ENCODE measurements at places on chromosomes 6 and 20.
A peak's percentile ranks its signal among the peaks of the same experiment; 100 is the strongest.

GRCh38 chr6:14910692-14911547, 334.9 kb upstream of the JARID2 start:
- no peak for DNase-seq

GRCh38 chr20:59448851-59449444, 148.5 kb downstream of the EDN3 start:
- no peak for DNase-seq

DNA sequence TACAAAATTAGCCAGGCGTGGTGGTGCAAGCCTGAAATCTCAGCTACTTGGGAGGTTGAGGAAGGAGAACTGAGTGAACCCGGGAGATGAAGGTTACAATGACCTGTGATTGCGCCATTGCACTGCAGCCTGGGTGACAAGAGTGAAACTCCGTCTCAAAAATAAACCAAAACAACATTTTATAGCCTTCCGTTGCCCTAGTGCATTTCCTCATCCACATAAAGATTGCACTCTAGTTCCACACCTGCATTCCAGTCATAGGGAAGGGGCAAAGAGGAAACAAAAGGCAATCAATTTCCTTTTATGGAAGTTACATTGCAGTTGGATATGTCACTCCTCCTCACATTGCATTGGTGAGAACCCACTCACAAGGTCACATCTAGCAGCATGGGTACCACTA, 182.7 kb upstream of the ARG1 start:
- DNase-seq, result no peak

- DNase-seq, result no peak
These were observed 3.3 kb downstream of the ADGRB3 start for GRCh38 chr6:68638230-68638900.

GRCh38 chr20:53713328-53714056, 119.9 kb upstream of the ZNF217 start:
- no peak for DNase-seq

- DNase-seq, result no peak
These were observed 203.8 kb upstream of the MAP3K7 start for GRCh38 chr6:90790696-90791095.

- DNase-seq, result peak; percentile 15
These were observed 10.1 kb downstream of the ISM1 start for GRCh38 chr20:13231031-13231752.

GRCh38 chr20:38844963-38845362, 39.5 kb downstream of the PPP1R16B start:
- DNase-seq, result no peak

- DNase-seq, result no peak
These were observed 1.7 kb downstream of the SRMS start for GRCh38 chr20:63545814-63546213.

DNA sequence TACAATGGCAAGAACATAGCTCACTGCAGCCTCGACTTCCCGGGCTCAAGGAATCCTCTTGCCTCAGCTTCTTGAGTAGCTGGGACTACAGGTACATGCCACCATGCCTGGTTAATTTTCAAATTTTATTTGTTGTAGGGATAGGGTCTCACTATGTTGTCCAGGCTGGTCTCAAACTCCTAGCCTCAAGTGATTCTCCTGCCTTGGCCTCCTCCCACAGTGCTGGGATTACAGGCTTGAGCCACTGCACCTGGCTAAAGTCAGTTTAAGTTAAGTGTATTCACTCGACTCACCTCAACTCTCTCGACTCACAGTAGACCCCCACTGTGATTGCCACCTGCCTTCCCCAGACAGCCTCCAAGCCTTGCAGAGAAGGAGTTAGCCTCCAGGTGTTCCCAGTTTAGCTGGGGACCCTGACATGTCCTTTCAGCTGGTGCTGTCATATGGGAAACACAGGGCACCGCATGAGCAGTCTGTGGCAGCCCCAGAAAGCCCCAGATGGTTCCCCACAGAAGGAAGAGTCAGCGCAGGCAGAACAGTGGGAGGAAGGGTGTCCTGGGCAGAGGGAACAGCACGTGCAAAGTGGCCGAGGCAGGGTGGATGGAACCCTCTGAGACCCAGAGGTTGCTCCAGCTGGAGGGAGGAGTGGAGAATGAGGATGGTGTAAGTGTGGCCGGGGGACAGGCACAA, 40.4 kb downstream of the CEBPB start:
- no peak for DNase-seq

- no peak for DNase-seq
These were observed 4.5 kb downstream of the MKKS start for GRCh38 chr20:10429443-10429981.

DNA sequence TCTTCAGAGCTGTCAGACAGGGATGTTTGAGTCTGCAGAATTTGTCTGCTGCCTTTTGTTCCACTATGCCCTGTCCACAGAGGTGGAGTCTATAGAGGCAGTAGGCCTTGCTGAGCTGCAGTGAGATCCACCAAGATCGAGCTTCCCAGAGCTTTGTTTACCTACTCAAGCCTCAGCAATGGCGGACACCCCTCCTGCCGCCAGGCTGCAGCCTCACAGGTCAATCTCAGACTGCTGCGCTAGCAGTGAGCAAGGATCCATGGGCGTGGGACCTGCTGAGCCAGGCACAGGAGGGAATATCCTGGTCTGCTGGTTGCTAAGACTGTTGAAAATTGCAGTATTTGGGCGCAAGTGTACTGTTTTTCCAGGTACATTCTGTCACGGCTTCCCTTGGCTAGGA, 28.4 kb upstream of the RAB32 start:
- DNase-seq, result no peak

DNA sequence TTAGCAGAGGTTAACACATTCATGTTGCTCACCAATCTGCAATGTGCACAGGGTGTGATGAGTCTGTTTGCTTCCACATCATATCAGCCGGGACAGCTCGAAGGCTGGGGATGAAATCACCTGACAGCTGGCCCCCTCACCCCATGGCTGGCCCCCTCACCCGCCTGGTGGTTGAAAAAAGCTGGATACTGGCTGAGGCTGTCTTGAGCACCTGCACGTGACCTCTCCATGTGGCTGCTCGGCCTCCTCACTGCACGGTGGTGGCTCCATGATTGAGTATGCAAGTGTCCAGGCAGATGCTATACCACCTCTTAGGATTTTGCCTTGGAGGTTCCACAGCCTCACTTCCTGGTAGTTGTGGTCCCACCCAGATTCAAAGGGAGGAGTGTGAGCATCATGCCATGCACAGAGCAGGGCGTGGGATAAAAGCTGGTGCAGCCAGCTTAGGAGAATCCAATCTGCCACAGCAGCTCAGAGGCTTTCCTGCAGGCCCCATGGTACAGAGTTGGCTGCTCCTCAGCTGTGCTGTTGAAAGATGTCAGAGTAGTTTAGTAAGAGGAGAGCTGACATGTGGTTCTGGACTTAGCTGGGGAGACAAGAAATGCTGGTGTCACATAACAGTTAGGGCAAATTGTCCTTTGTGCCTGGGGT, 29.6 kb upstream of the SYNDIG1 start:
- DNase-seq, result no peak

- no peak for DNase-seq
These were observed 16.0 kb upstream of the IP6K3 start for GRCh38 chr6:33762713-33763112.

GRCh38 chr6:5403609-5404008, 142.3 kb downstream of the FARS2 start:
- no peak for DNase-seq

GRCh38 chr20:33636776-33637175, 25.4 kb upstream of the C20orf144 start:
- no peak for DNase-seq

- no peak for DNase-seq
These were observed 430.8 kb upstream of the RUNX2 start for GRCh38 chr6:44897316-44897715.

- DNase-seq, result no peak
These were observed 104.7 kb upstream of the TMEM170B start for GRCh38 chr6:11432713-11433450.

DNA sequence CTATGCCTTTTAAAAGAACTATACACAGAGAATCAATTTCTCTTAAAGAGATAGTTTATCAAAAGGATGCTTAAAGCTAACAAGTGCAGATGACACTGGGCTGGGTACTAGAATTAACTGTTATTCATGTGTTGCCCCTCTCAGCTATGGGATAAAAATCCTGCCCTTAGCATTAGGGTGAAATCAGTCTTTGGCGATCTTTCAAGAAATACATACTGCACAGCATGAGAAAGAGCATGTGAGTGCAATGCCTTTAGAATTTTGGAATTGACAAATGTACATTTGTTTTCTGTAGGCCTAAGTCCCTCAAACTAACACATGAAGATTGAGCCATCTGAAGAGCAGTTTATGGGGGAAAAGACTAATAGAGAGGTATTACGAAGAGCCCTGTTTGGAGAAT, 115.4 kb downstream of the ZFP64 start:
- DNase-seq, result no peak

GRCh38 chr6:67687396-67687795, 947.7 kb upstream of the ADGRB3 start:
- no peak for DNase-seq

GRCh38 chr6:81834141-81834681, 81.7 kb upstream of the TENT5A start:
- no peak for DNase-seq

GRCh38 chr6:36915599-36915998, 29.8 kb downstream of the C6orf89 start:
- DNase-seq, result no peak

- DNase-seq, result no peak
These were observed 8.1 kb downstream of the ZNF311 start for GRCh38 chr6:28996844-28997510.

- no peak for DNase-seq
These were observed 11.0 kb downstream of the SCUBE3 start for GRCh38 chr6:35224720-35225119.

DNA sequence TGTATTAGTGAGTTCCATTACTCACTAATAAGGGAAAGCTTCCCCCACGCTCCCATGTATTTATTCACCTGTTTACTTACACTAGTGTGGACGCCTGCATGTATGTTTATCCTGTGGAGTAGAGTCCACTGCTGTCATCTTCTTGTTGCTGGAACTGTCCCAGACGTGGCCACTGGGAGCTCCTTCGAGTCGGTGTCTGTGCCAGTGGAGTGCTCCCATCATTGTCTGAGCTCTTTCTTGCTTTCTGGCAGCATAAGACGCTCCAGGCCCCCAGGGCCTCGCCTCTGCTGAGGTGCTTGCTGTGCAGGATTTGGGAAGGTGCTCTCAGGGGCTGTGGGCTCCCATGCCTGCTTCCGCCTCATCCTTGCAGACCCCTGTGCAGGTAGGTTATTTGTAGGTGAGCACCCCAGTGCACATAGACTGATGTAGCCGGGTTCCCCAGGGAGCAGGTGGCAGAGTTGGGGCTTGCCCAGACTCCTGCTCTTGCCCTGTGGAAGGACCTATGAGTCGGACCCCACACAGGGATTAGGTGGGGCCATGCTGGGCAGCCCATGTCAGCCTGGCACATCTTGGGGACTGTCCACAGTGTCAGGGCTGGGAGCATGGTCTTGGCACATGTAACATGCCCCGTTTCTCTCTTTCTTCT, 16.6 kb downstream of the PHACTR3 start:
- DNase-seq, result no peak

DNA sequence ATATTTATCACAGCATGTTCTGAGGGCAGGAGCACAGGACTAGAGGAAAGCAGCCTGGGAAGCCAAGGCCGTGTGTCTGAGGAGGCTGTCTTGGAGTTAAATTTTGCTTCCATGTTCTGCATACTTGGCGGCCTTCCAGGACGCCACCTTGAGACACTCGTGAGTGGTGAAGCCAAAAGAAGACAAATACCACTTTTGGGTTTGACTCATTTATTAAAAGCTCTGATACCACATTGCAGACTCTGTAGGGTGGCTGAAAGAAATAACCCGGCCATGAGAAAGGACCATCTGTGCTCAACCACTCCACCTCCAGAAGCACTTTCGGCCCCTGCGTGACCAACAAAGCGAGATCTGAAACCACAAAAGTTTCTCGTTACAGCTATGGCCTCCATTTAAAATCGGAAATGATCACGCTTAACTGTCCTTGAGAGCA, 120.0 kb downstream of the TMEM242 start:
- no peak for DNase-seq

GRCh38 chr6:28357036-28357435, 7.3 kb downstream of the ZKSCAN3 start:
- DNase-seq, result no peak

GRCh38 chr6:152984513-152984872, 1.7 kb upstream of the FBXO5 start:
- DNase-seq, result no peak

- DNase-seq, result no peak
These were observed 562 bp downstream of the TRIM39 start for GRCh38 chr6:30327232-30327746.

DNA sequence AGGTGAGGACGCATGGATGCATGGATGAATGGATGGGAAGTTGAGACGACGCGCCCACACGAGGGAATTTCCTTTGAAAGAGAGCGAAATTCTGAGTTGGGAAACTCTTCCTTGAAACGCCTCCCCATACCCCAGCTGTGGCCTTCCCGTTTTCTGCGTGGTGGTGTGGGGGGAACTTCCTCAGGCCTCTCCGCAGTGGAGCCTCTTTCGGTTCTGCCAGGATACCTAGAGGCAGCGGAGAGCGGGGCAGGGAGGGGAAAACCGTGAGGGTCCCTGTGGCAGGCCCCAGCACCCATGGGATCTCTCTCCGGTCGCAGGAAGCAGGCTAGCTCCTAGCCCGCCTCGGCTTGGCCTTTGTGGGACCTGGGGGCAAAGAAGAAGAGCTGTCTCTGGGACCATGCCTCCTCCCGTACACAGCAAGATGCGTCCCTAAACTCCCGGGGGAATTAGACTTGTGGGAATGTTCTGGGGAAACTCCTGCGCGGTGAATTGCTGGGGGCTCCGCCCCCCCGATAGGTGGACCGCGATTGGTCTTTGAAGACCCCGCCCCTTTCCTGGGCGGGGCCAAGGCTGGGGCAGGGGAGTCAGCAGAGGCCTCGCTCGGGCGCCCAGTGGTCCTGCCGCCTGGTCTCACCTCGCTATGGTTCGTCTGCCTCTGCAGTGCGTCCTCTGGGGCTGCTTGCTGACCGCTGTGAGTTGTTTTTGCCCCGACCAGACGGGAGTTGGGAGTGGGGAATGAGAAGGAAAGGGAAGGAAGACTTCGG, at the start of gene CD40:
CD40 (plus strand) TSS at position 611 of the 764 bp plus-strand sequence; CDS start at position 641, 30 bp downstream.
- peak; percentile 37 for DNase-seq

GRCh38 chr6:133377219-133377618, 136.1 kb downstream of the EYA4 start:
- no peak for DNase-seq

GRCh38 chr6:147577488-147577887, 69.0 kb downstream of the SAMD5 start:
- no peak for DNase-seq

DNA sequence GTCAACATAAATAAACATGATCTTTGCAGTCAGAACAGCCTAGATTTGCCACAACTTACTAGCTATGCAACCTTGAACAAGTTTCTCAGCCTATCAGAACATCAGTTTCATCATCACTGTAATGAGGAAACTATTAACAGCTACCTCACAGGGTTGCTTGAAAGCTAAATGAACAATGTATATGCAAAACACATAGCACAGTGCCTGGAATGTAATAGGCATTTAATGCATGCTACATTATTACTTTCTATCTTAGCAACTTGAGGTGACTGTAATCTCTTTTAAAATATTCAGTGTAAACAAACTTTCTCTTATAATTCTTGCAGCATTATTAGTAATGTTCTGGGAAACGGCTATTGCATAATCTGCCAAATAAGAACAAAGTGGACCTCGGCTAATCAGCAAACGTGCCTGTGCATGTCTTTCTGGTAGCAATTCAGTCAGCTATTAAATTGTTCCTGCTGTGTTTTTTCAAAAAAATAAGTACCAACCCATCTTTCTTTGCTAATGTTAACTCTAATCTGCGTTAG, 61.5 kb downstream of the SYNE1 start:
- DNase-seq, result no peak

GRCh38 chr6:122339661-122340060, 59.8 kb upstream of the HSF2 start:
- no peak for DNase-seq

GRCh38 chr6:70669133-70669532, 1.4 kb downstream of the SMAP1 start:
- no peak for DNase-seq

All from activated CD8-positive, alpha-beta memory T cell treated with anti-CD3 and anti-CD28 coated beads for 4 hours (primary cell).